Gastroesophageal sphincter (tissue), 4 donors: ENCODE measurements at places on chromosomes 1 and 21. TPM values are rescaled to one million over a fixed set of nuclear protein-coding genes. Genes with fewer than 3 reads are reported as not detected.

- no peak for ATAC-seq
Observed at GRCh38 chr1:194103516-194104246, 917.3 kb upstream of the B3GALT2 start.

- ATAC-seq = no peak
Observed at GRCh38 chr1:204278251-204278650, 64.5 kb upstream of the GOLT1A start.

- no peak for ATAC-seq
Observed at GRCh38 chr1:89938171-89939055, 56.5 kb upstream of the ZNF326 start.

Gene ZBTB8A
- total RNA-seq = 8.4 TPM

DNA sequence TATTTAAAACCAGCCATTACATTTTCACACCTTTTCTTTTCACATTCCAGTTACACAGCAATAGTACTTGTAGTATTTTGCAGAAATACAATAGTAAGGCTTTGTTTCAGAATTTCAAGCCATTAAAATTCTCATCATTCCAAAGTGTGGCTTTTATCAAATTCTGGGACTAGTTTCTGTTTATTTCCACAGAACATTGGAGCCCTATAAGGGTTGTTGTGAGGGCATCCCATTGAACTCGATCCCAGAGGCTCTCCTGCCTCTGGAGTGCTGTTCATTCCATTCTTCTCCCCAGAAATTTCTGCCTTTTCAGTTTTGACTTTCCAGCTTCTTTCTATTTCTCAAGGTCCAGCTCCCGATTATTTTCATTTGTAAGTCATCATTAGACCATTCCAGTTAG, 645.5 kb downstream of the ADGRL2 start:
- ATAC-seq = peak; percentile 22

DNA sequence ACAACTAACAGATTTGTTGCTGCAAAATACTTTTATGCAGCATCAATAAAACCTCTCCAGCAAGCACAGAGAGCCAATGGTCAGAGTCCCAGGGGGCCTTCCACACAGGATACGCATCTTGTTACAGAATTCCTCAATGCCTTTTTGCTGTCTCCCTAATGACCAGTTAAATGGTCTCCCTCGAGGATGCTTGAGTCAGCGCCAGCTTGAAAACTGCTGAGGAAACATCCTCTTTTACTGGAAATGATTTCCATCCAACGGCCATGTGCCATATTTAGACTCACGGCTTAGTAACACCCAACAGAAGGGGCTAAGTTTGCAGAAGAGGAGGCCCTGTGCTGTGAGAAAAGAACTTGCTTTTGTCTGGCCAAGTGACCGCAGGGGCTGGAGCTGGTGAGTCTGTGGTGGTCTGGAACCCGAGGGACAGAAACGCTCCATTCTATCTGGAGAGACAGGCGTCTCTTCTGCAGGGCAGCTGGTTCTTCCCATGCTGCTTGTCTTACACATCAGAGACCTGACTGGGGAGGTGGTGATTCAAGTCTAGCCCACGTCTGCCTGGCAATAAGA, 496.4 kb downstream of the SETD4 start:
- ATAC-seq = peak; percentile 25

Gene KRTAP12-2
- total RNA-seq = not detected

DNA sequence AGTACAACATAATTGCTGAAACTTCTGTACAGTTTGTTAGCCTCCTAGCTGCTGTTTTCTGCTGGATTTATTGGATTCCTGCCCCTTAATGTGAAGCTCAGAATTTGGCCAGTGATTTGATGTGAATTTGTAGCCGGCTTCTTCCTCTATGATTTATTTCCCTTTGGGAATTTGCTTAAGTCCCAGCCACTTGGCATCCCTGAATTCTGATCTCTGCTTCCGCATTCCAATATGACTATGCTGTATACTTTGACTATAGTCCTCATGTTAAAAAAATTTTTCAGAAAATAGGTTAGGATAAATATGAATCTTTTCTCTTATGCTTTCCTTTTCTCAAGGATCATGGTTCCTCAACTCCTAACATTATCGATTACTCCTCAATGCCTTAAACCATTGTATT, 12.4 kb upstream of the LRIF1 start:
- no peak for ATAC-seq

Gene UBE2U
- not detected for total RNA-seq

Gene BGLAP
- not detected for total RNA-seq

Gene SH2D5
- 6.9 TPM for total RNA-seq

GRCh38 chr1:31767225-31767624, 3.1 kb upstream of the ADGRB2 start:
- no peak for ATAC-seq

DNA sequence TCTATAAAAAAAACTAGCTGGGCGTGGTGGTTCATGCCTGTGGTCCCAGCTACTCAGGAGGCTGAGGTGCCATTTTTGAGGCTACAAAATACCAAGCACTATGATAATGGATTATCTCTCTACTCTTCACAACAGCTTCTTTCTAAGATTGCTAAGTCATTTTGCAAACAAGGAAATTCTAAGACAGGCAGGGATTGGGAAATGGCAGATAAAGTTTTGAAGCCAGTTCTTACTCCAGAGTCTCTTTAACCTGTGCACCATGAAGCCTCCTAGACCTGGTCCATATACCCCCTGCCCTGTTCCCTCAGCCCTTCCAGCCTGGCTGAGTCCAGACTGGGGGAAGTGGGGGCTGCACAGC, 39.5 kb upstream of the DMBX1 start:
- ATAC-seq = no peak

- ATAC-seq = peak; percentile 55
Observed at GRCh38 chr1:93625582-93626327, 55.9 kb downstream of the BCAR3 start.

Gene AVPR1B
- total RNA-seq = not detected

- ATAC-seq = no peak
Observed at GRCh38 chr1:28860332-28861073, 48.5 kb downstream of the OPRD1 start.

Gene C8A
- not detected for total RNA-seq

DNA sequence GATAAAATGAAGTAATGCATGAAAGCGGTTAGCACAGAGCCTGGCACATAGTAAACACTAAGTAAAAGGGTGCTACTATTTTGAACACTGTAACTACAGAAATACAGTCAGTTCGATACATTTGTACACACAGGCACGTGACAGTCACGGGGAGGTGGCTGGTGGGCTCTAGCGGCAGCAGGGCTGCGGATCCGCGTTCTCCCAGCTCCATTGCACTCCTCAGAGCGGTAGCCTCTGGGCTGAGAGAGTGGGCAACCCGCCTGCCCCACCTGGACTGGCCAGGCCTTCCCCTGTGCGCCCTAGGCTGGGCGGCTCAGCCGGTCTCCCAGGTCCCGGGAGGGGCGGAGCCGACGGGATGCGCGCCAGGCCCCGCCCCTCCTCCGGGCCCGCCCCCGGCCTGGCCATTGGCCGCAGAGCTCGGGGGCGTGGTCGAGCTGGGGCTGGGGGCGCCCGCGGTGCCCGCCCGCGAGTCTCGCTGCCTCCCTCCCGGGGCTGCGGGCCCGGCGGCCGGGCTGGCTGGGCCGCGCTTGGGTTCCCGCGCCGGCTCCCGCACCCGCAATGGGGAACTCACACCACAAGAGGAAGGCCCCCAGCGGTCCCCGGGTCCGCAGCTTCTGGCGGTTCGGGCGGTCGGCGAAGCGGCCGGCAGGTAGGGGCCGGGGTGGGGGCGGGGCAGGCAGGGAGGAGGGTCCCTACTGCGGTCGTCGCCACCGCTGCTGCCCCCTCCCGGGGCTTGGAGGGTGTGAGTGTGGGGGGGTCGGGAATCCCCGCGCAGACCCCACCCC, 51.2 kb upstream of the SYNC start:
- peak; percentile 93 for ATAC-seq

Gene VWA1
- 137 TPM for total RNA-seq

DNA sequence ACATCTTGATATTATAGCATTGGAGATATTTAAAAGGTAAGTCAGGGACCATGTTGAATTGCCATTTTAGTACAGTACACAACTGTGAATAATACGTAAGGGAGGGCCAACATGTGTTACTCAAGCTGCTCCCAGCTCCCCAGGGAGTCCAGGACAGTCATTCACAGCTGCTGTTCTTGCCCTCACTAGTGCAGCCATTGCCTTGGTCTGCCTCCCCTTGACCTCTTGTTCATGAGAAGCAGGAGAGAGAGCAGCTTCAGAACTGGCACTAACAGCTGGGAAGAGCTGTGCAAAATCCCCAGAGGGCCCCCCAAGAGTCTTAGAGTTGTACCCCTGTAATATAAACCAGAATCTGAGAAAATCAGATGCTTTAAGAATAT, 16.4 kb downstream of the TCEANC2 start:
- ATAC-seq = no peak

Gene ANGEL2
- total RNA-seq = 85.1 TPM

Gene CA14
- 0.54 TPM for total RNA-seq

Gene LAMC2
- 15.3 TPM for total RNA-seq

GRCh38 chr1:53390261-53390660, 62.4 kb upstream of the LRP8 start:
- ATAC-seq = no peak

DNA sequence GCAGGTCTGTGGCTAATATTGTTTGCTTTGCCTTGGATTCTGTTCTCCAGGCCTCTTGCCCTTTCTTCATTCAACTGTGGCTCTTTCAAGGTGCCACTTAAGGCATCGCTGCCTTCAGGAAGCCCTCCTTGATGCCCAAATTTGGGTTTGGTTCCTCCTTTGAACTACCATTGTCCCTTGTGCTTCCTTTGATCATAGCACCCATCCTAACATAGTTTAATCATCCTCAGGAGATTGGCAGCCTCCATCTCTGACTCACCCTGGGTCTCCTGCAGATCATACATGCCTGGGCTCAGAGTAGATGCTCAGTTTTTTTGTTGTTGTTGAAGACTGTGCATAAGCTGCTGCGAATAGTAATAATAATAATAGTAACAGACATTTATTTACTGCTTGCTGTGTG, 54.4 kb upstream of the ACOT11 start:
- no peak for ATAC-seq

GRCh38 chr1:204945565-204945977, 74.9 kb downstream of the NFASC start:
- ATAC-seq = no peak

- ATAC-seq = no peak
Observed at GRCh38 chr1:231442735-231443134, 20.6 kb upstream of the EGLN1 start.

GRCh38 chr1:207298636-207299398, 22.7 kb upstream of the CD55 start:
- ATAC-seq = no peak

DNA sequence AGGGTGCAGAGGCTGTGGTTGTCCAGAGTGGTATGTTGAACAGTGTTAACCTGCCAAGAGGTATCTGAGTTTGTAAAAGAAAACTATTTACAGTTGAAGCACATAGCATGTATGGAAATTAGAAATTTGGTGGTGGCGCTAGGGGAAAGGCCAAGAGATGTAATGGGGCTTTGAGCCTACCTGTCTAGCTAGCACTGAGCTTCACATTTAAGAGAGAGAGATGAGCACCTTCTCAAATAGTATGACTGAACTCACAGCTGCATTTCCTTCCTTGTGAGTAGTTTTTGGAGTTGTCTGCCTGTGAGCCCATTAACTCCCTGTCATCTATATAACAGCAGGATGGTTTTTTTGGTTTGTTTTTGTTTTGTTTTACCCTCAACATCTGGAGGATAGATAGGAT, 4.0 kb downstream of the CLIC4 start:
- ATAC-seq = no peak

DNA sequence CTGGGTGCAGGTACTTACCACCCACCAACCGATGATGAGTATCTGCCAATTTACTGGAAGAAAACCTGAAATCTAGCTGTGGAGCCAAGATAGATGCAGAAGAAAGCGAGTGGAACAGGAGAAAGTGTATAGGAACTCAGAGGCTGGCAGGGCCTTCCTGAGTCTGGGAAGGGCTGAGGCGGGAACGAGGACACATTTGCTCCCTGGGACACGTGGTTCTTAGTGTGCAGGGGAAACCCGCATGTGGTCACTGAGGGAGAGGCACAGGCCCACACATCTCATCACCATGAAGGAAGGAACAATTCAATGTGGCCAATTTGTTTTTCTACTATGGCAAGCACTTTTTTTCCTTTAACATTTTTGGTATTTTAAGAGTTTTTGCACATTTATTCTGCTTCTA, 8.2 kb downstream of the RYR2 start:
- no peak for ATAC-seq

GRCh38 chr1:168361252-168361651, 80.6 kb downstream of the TBX19 start:
- ATAC-seq = no peak

GRCh38 chr1:54230507-54231339, 30.8 kb downstream of the MRPL37 start:
- no peak for ATAC-seq

GRCh38 chr1:53616927-53617326, 122.0 kb downstream of the GLIS1 start:
- ATAC-seq = no peak

GRCh38 chr1:65921446-65921845, 128.8 kb downstream of the PDE4B start:
- no peak for ATAC-seq

Gene MRPS14
- 36.6 TPM for total RNA-seq

Gene TSPAN1
- total RNA-seq = 2.2 TPM

DNA sequence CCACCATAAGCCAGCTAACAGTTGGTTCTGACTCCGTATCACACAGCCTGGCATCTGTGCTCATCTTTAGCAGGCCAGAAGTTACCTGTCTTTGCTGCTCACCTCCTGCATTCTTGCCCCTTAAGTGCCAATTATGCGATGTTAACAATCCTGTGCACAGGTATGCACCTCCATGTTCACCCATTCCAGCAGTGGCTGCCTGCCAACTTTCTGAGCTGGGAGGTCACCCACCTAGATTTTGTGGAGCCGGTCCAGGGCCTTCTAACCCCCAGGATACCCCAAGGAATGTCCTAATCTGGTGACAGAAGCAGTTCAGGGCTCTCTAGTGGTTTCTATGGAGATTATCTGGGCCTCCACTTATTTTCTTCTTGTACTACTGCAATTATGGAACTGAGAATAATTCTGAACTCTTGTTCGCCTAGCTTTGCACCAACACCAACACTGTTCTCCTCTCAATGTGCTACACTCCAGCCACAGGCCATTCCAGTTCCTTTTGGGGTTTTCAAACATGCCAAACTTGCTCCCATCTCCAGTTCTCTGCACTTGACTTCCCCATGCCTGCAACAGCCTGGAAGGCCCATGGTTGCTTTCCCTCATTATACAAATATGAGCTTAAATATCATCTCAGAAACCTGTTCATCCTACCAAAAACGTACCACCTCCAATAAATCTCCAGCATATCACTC, 9.0 kb downstream of the BCAR3 start:
- no peak for ATAC-seq

- ATAC-seq = no peak
Observed at GRCh38 chr1:179808503-179808902, 65.4 kb downstream of the FAM163A start.

Gene LDLRAD2
- total RNA-seq = not detected

GRCh38 chr1:74771913-74772515, 39.1 kb downstream of the TYW3 start:
- no peak for ATAC-seq
